Uterus (tissue), 4 donors: ENCODE measurements at places on chromosomes 7 and 10. TPM values are rescaled to one million over a fixed set of nuclear protein-coding genes. Genes with fewer than 3 reads are reported as not detected.
A peak's percentile ranks its signal among the peaks of the same experiment; 100 is the strongest.

DNA sequence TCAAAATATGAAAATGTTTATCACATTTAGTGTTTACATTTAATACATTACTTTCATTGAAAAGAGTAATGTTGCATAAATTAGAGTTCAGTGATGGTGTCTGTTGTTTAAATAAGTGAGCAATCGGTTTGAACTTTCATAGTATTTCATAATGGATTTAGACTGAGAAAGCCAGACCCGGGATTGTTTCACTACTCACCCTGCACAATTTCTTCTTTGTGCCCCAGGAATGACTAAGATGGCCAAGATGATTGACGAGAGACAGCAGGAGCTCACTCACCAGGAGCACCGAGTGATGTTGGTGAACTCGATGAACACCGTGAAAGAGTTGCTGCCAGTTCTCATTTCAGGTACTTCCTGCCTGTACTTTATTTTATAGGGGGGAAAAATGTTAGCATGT is 74.6 kb downstream of the VCL start:
- DNase-seq = no peak

DNA sequence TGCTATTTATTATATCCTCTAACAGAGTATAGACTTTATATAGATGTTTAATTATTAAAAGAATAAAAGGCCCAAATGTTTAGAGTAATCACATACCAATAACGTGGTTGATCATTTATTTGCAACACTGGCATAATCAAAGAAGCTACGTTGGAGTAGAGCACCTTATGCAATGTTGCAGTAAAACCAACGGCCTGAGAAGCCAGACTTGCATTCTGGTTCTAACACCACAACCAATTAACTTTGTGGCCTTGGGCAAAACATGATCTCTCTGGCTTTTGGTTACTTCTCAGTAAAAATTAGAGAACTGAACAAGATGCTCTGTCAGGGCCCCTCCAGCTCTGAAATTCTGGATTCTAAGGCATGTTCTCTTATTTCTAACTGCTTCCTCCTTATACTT is 476.2 kb downstream of the GRM8 start:
- DNase-seq = no peak

DNA sequence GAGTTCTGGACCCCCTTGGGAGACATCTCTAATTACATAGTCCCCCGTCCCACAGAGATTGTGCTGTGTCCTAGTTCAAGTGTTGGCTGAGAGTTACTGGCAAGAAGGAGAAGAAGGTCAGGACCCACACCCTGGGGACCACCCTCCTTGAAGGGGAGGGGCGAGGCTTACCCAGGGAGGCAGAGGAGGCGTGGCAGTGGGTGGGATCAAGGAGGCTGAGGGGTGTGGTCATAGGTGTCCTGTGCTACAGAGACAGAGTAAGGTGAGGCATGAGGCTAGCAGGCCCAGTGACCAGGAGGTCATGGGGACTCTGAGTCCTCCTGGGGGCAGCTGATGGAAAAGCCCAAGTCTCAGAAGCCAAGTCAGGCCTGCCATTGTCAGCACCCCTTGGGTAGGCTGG is 29.4 kb upstream of the ADCYAP1R1 start:
- DNase-seq = no peak

DNA sequence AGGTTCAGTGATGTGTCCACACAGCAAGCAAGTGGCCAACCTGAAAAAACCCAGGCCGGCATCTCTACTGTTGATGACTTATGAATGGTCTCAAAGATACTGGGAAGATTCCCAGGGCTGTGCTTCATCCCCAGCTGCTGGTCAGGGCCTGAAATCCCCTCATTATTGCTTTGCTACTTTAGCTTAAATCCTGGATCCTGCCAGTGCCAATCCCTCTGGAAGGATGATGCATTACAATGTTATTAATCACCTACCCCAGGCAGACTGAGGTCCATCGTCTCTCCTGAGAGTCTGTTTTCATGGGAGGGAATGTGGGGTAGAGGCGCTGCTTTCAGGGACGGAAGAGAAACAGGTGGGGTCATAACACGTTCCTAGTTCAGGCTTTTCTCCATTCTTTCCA is 371.6 kb downstream of the RPS24 start:
- DNase-seq = peak; percentile 11

- no peak for DNase-seq
These were observed 1.4 kb downstream of the LARP4B start for GRCh38 chr10:929960-930624.

DNA sequence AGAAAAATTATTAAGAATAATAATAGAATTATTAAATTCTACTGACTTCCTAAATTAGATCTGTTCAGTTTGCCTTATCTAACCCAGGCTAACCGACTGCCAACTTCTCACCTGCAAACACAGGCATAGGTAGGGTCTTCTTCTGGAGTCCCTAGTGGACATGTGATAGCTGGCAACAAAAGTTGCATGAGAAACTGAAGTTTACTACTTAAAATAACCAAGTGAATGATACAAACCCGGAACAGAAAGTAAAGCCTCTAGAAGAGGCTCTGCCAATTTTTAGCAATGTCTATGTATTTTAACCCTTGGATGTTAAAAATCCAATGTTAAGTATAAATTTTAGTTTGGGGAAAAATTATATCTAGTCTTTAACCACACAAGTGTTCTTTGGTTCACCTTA is 37.6 kb downstream of the NDUFB2 start:
- DNase-seq = no peak

GRCh38 chr10:15146366-15146765 is 22.1 kb downstream of the NMT2 start:
- no peak for DNase-seq

DNA sequence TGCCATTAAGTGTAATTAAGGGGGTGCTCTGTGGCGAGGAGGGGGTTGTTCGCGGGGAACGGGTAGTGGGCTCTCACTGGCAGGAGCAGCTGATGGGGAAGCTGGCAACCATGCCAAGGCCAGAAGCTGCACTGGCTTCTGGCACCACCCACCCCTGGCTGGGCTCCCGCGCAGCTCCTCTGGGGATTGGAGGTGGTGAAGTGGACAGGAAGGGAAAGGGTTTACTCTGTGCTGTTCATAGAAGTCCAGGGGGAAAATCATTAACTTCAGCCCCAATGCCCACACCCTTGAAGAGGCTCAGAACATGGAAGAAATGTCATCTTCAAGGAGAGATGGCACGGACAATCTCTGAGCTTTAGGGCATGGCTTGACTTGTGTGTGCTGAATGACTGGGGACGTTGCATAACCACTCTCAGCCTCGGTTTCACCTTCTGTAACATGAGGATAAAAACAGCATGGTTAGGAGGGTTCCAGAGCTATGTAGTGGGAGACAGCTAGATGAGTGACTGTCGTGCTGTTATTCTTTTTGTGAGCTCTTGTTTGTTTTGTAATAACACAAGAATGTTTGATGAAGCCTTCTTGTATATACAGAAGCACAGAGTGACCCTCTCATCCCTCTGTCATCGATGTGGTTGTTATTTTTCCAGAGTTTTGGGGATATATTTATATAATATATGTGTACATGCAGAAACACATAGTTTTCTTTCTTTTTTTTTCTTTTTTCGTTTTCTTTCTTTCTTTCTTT is 29.9 kb downstream of the KAZALD1 start:
- DNase-seq = no peak

Gene NUTM2E
- 0.48 TPM for total RNA-seq

- no peak for DNase-seq
These were observed 73.4 kb downstream of the ABI1 start for GRCh38 chr10:26787362-26787761.

DNA sequence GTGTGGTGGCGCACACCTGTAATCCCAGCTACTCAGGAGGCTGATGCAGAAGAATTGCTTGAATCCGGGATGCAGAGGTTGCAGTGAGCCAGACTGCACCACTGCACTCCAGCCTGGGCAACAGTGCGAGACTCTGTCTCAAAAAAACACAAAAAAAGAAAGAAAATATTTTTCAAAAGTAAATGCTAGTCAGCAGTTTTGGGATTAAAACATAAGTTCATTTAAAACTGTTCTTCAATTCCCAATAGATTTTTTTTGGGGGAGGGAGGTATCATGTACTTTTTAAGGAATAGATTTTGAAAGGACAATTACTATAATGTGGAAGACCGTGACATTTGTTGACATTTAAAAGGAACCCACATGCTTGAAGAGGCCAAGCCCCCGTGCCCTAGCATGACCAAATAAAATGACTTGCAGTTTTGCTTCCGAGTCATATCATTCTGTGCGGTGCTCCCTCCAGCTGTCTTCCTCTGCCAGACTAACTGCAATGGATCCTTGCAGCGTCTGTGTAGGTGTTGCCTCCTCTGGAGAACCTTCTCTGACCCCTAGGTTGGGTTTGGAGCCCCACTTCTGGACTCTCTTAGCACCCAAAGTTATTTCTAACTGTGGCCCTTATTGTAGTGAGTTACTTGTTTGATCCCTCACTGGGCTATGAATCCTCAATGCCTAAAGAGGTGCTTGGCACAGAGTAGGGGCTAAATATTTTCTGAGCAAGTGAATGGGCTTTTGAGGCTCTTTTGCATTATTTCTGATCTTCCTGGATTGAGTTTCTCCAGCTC is 17.4 kb upstream of the HPS1 start:
- no peak for DNase-seq

GRCh38 chr7:49396229-49396628 is 377.2 kb upstream of the VWC2 start:
- DNase-seq = no peak

DNA sequence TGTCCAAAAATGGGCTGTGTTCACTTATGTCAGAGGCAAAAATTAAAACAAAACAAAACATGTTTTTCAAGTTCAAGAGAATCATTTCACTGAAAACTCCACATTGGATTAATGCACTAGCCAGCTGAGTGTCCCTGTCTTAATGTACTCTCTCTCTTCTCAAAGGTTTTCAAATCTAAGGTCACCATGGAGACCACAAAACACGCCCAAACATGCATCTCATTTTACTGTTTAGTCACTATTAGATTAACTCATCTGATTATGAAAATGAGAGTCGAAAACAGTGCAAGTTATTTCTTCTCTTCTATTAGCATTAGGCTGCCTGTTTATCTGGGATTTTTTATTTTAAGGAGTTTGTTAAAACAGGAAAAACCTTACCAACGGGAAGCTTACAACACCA is 70.8 kb upstream of the ASAH2 start:
- no peak for DNase-seq

Gene PSMC2
- total RNA-seq = 128 TPM

GRCh38 chr10:48254750-48255512 is 19.6 kb downstream of the FRMPD2 start:
- DNase-seq = no peak

DNA sequence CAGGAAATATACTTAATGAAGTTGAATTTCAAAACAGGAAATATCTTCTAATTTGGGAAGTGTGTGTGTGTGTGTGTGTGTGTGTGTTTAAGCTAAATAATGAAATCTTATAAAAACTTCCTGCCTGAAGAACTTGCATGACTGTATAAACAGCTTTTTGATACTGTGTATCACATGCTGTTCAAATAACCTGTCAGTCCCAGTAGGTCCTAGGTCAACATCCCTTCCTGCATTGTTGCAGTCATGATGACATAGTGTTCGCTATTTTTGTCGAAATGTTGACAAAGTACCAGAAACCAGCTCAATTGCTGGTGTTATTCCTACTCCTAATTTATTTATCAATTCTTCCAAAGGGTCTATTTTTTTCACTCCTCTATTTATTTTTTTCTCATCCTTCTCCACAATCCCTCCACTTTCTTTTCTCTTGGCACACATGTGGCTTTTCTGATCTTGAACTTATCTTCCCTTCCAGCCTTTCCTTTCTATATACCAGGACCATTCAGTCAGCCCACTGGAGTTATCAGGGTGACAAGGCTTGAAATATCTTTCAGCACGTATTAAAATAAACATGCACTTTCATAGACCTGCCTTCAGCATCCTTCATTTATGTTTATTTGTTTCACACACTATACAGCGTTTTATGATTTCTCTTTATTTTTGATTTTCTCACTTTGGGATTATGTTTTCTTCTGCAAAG is 115.8 kb downstream of the PLXDC2 start:
- DNase-seq = no peak

DNA sequence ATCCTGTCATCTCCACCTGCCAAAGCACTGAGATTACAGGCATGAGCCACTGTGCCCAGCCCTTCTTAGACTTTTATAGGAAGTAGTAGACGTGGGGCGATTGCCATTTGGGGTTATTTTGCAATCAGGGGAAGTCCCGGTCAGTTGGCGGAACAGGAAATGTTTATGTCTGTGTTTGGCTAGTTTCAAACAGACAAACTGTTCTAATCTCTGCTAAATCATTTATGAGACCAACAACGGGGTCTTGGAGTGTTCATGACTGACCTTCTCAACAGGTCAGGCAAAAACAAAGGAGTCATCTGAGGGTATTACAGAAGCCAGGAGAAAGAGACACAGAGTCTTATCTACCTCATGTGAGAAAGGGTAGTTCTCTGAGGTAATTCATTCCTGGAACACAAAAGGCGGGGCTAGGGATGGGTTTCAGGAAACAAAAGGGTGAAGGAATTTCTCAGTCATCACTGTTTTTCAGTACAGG is 6.6 kb upstream of the TPK1 start:
- peak; percentile 43 for DNase-seq

DNA sequence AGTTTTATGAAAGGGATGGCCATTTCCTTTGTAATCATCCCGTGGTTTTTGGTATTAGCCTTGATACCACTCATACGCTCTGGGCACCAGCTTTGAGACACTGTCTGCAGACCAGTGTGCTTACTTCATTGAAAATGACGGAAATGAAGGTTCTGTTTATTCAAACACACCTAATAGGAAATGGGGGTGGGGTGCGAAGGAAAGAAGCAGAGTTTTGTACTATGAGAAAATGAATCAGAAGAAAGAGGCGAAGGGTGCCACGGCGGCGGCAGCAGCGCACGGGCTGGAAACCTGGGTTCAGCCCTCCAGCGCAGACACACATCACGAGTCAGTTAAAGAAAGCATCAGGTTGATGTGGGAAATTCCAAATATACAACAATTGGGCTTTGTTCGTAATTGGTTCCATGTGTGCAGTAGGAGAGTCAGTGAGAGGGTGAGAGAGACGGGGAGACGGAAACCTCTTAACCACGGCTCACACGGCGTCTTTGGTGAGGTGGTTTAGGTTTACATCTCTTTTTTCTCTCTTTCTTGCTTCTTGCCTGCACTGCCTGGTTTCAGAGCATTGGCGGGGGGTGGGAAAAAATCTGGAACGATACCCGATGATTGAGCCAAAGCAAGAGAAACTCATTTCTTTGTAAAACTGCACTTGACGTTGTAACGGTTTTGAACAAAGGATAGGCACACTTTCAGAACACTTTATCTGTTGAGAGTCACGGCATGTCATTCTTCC is 321.2 kb downstream of the FRMD4A start:
- no peak for DNase-seq

Gene GTF2I
- 250 TPM for total RNA-seq

Gene ZCCHC24
- total RNA-seq = 41.8 TPM

GRCh38 chr10:59362959-59363381 is 621 bp upstream of the FAM13C start:
- peak; percentile 68 for DNase-seq

Gene H2BK1
- total RNA-seq = not detected

Gene CALHM3
- not detected for total RNA-seq

DNA sequence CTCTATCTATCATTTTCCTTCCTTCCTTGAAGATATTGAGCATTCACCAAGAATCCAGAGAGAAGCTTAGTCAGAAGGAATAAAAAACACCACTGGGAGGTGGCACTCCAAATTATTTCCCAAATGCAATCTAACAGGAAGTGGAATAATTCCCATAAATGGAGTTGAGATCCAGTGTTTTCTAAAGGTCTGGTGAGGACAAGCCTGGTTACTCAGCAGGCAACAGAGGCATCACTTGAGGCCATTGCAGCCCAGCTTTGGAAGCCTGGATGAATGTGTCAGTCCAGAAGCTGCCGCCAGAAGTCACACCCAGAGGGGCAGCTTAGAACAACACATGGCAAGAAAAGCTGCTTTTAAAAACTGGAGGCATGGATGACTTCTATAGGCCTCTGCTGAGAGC is 288.9 kb upstream of the KLF6 start:
- DNase-seq = no peak

GRCh38 chr7:132226046-132226956 is 350.0 kb downstream of the PLXNA4 start:
- DNase-seq = no peak

Gene DENND10
- 47.6 TPM for total RNA-seq

Gene LEP
- total RNA-seq = not detected
